Activated CD8-positive, alpha-beta T cell treated with anti-CD3 and anti-CD28 coated beads, Interleukin-2, amount 10 ng/mL, durations not matched to agents 7 days and 5 days (primary cell): ENCODE measurements at places on chromosomes 1 and 21. TPM values are rescaled to one million over a fixed set of nuclear protein-coding genes. Genes with fewer than 3 reads are reported as not detected.
A peak's percentile ranks its signal among the peaks of the same experiment; 100 is the strongest.

- H3K27me3 ChIP-seq = no peaks in the 10 kb centered on the region
- no peaks in the 10 kb centered on the region for H3K36me3 ChIP-seq
- H3K27ac ChIP-seq = no peak overlapping the region
- no peak for DNase-seq
- no peak overlapping the region for H3K4me3 ChIP-seq
- H3K4me1 ChIP-seq = no peaks in the 10 kb centered on the region
Measured at GRCh38 chr1:225824533-225824941, 14.6 kb downstream of the EPHX1 start.

DNA sequence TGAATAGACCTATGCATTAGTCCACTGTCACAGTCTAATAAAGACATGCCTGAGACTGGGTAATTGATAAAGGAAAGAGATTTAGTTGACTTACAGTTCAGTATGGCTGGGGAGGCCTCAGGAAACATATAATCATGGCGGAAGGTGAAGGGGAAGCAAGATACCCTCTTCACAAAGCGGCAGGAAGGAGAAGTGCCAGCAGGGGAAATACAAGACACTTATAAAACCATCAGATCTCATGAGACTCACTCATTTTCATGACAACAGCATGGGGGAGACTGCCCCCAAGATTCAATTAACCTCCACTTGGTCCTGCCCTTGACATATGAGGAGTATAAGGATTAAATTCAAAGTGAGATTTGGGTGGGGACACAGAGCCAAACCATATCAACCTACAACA, 59.4 kb downstream of the CAPN9 start:
- no peak overlapping the region for H3K4me3 ChIP-seq
- no peaks in the 10 kb centered on the region for H3K4me1 ChIP-seq
- no peak overlapping the region for H3K27ac ChIP-seq
- no peak for DNase-seq
- H3K36me3 ChIP-seq = no peaks in the 10 kb centered on the region
- peaks cover 7% of the 10 kb centered on the region for H3K27me3 ChIP-seq

GRCh38 chr1:92929461-92929860, 31.8 kb downstream of the DIPK1A start:
- no peak overlapping the region for H3K4me3 ChIP-seq
- no peak for DNase-seq
- peaks cover 17% of the 10 kb centered on the region for H3K4me1 ChIP-seq
- H3K27me3 ChIP-seq = no peaks in the 10 kb centered on the region
- peaks cover 13% of the 10 kb centered on the region for H3K36me3 ChIP-seq

- no peaks in the 10 kb centered on the region for H3K36me3 ChIP-seq
- H3K4me3 ChIP-seq = no peak overlapping the region
- peaks cover 23% of the 10 kb centered on the region for H3K27me3 ChIP-seq
- H3K27ac ChIP-seq = no peak overlapping the region
- H3K4me1 ChIP-seq = no peaks in the 10 kb centered on the region
- no peak for DNase-seq
Measured at GRCh38 chr21:17519965-17520609, 7.2 kb downstream of the CXADR start.

DNA sequence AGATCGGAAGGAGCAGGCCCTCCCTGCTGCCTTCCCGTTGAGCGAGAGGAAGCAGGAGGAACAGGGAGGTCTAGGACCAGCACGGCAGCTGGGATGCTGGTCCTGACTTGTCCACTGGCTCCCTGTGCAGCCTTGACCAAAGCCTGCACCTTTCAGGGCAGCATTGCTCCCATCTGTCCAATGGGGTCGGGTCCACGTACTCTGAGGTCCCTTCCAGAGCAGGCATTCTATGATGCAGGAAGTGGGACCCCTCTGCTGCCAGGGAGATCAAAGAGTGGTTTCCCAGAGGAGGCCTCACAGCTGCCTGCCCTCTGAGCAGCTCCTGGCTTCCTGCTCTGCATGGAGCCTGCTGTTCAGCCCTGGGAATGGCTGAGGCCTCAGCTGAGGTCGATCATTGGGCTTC, 21.7 kb upstream of the ZNF362 start:
- peaks cover 4% of the 10 kb centered on the region for H3K27me3 ChIP-seq
- H3K36me3 ChIP-seq = no peaks in the 10 kb centered on the region
- H3K4me1 ChIP-seq = peaks cover 12% of the 10 kb centered on the region
- no peak overlapping the region for H3K4me3 ChIP-seq

DNA sequence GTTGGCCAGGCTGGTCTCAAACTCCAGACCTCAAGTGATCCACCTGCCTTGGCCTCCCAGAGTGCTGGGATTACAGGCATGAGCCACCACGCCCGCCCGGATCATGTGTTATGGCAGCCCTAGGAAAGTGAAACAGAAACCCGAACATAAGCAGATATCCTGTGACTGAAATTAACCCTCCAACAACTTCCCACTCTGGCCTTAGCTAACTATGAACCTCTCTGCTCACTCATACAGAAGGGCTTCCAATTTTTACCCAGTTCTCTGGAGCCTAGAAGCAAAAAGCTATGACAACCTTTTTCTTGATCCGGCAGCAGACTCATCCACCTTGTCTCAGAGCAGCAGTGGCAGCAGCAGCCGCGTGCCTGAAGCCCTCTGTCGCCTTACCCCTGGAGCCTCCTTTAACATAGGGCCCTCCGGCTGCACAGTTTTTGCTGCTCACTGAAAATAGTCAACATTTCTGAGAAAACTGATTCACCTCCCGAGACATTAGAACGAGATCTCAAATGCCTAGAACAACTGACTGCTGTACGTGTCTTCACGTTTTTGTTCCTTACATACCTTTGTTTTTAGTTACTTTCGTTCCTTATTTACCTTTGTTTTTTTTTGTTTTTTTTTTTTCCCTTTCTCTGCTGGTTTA, 9.3 kb downstream of the CBR1 start:
- H3K4me1 ChIP-seq = peaks cover 44% of the 10 kb centered on the region
- peak overlapping the region; percentile 96 for H3K27ac ChIP-seq

DNA sequence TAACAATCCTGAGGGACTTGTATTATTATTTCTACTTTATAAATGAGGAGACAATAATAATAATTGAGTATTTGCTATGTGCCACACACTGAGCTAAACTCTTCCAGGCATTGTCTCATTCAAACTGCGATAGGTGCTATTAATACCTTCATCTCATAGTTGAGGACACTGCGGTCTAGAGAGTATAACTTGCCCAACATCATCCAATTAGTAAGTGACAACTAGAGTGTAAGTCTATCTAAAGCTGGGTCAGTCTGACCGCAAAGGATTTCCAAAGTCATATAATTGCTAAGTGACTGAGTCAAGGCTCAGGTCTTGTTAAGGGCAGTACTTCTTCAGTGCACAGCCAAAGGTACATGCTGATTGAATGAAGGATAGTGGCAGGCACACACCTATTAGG, 9.7 kb downstream of the BCL9 start:
- no peak overlapping the region for H3K27ac ChIP-seq
- peaks cover 3% of the 10 kb centered on the region for H3K36me3 ChIP-seq
- H3K4me1 ChIP-seq = peaks cover 30% of the 10 kb centered on the region
- no peak for DNase-seq
- H3K27me3 ChIP-seq = no peaks in the 10 kb centered on the region

The IGSF5 gene
- total RNA-seq = not detected

The SNRNP40 gene
- total RNA-seq = 103 TPM

The AMIGO1 gene
- 2.2 TPM for total RNA-seq

The LAX1 gene
- 14.5 TPM for total RNA-seq
